Trophoblast cell (in vitro differentiated cells and primary cell): ENCODE measurements at places on chromosomes 1 and 21.

DNA sequence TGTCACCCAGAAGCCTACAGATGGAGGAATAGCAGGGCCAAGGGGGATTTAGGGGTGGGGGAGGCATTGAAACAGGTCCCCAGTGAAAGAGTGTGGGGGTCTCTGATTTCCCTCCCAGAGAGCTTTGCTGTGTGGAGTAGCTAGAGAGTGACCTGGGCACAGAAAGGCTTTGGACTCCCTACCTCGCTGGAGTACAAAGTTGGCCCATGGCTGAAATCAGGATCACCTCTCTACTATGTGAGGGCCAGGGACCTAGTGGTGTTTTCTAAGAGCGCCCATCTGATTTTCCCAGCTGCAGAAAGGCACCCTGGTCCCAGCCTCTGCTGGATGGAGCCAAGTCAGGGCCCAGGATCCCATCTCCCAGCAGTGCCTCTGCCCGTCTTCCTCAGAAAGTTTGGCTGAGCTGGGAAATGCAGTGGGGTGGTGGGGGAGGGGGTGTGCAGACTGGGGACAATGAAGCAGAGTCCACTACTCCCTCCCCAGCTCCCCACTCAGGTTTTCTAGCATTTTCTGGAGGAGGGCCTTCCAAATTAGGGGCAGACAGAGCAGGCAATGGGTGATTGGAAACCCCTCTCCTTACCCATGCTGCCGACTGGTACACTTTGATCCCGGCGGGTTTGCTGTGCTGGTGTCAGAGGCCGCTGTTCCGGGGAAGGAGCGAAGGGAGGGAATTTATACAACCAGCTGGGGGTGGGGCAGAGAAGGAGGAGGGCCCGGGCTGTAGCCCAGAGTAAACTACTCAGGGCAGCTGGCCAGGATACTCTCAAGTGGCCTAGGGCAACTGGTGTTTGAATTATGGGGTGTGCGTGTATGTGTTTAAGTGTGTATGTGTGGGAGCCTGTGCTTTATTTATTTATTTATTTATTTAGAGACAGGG lies at the start of gene SELENBP1:
Gene SELENBP1, minus strand, starts transcription at position 648 of the 877 bp plus-strand sequence. Its CDS starts 64 bp downstream, at position 584.
- no peak within 1 kb of the TSS for H3K27ac ChIP-seq
- DNase-seq = no peak
- no peak within 1 kb of the TSS for H3K4me3 ChIP-seq
- peaks cover 4% of the 10 kb centered on the region for H3K4me1 ChIP-seq

- H3K27ac ChIP-seq = no peak overlapping the region
- H3K4me1 ChIP-seq = peaks cover 4% of the 10 kb centered on the region
- DNase-seq = no peak
- H3K4me3 ChIP-seq = no peak overlapping the region
Observed at GRCh38 chr1:87428367-87428766, 99.7 kb downstream of the LMO4 start.

GRCh38 chr1:23304140-23304620 lies 39.9 kb downstream of the HNRNPR start:
- no peak overlapping the region for H3K27ac ChIP-seq
- DNase-seq = no peak
- H3K4me1 ChIP-seq = no peaks in the 10 kb centered on the region
- no peaks in the 10 kb centered on the region for H3K27me3 ChIP-seq

- peak overlapping the region; percentile 90 for H3K27ac ChIP-seq
- no peak overlapping the region for H3K4me3 ChIP-seq
- no peak for DNase-seq
- H3K4me1 ChIP-seq = no peaks in the 10 kb centered on the region
- H3K27me3 ChIP-seq = no peaks in the 10 kb centered on the region
Observed at GRCh38 chr1:76053021-76053420, 21.5 kb upstream of the ST6GALNAC3 start.

DNA sequence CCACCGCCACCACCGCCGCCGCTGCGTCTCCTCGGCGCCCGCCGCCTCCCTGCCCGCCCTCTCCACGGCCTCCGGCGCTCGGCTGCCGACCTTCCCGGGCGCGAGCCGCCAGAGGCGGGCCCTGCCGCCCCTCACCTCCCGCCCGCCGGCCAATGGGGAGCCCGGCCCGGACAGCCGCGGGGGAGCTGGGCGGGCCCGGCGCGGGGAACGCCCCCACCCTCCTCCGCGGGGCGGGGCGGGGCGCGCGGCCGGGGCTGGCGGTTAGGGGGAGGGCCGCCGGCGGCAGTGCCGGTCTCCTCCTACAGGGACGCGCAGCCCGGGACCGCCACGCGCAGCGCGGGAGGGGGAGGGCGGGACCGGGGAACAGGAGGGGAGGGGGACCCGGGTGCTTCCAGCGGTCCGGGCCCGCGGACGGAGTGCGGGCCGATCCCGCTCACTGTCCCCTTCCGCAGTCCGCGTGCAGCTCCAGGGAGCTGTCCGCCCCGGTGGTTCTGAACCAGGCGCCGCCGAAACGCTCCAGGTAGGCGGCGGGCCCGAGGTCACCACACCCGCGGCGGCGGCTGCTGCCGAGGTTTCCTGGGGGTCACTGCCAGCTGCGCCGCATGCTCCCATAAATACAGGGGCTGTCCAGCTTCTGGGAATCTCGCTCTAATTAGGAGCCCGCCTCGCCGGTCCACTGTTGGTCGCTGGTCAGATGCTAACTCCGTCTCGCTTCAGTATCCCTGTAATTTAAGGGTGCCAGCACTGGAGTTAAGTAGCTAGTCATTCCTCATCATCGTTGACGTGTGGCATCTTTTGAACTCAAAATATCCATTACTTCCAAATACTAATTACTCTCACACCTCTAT lies at the start of gene PGBD5:
Gene PGBD5, minus strand, starts transcription at position 87 of the 848 bp plus-strand sequence. CDS start 404 bp downstream, outside the sequence.
- H3K4me3 ChIP-seq = peak within 1 kb of the TSS; percentile 79
- no peaks in the 10 kb centered on the region for H3K36me3 ChIP-seq
- DNase-seq = peak; percentile 67
- H3K27me3 ChIP-seq = peaks cover 22% of the 10 kb centered on the region

DNA sequence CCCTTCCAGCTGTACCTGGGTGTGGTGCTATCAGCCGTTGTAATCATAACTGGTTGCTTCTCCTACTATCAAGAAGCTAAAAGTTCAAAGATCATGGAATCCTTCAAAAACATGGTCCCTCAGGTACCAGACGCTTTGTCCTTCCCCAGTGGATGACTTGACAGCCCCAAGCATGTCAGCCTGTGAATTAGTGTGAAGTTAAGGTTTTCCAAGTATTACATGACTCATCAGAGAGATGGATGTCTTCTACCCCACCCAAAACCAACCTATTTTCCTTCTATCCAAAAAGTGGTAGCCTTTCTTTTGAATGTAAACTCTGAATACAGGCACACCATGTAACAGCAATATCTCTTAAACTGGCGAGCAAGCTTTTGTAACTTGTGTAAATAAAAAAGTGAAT lies 15.1 kb downstream of the ATP1A1 start:
- peaks cover 53% of the 10 kb centered on the region for H3K36me3 ChIP-seq
- no peaks in the 10 kb centered on the region for H3K27me3 ChIP-seq
- no peak overlapping the region for H3K27ac ChIP-seq
- no peak overlapping the region for H3K4me3 ChIP-seq
- no peak for DNase-seq

GRCh38 chr1:176996456-176997090 lies 167.9 kb downstream of the ASTN1 start:
- no peaks in the 10 kb centered on the region for H3K27me3 ChIP-seq
- H3K4me3 ChIP-seq = no peak overlapping the region
- H3K27ac ChIP-seq = no peak overlapping the region
- H3K36me3 ChIP-seq = no peaks in the 10 kb centered on the region

- DNase-seq = peak; percentile 48
- H3K36me3 ChIP-seq = no peaks in the 10 kb centered on the region
- H3K27ac ChIP-seq = no peak overlapping the region
Observed at GRCh38 chr1:80542231-80542630, 1258.5 kb upstream of the ADGRL2 start.

- H3K36me3 ChIP-seq = no peaks in the 10 kb centered on the region
- H3K4me3 ChIP-seq = no peak overlapping the region
- H3K27ac ChIP-seq = no peak overlapping the region
- no peaks in the 10 kb centered on the region for H3K4me1 ChIP-seq
- no peak for DNase-seq
Observed at GRCh38 chr1:160610569-160611242, 31.4 kb upstream of the CD84 start.

GRCh38 chr21:14545906-14546480 lies at the start of gene SAMSN1:
Gene SAMSN1 (minus strand): TSS chr21:14546315. CDS start chr21:14546261, 54 bp downstream.
- no peaks in the 10 kb centered on the region for H3K27me3 ChIP-seq
- no peak within 1 kb of the TSS for H3K4me3 ChIP-seq
- H3K27ac ChIP-seq = no peak within 1 kb of the TSS
- H3K36me3 ChIP-seq = no peaks in the 10 kb centered on the region
- DNase-seq = peak; percentile 24

GRCh38 chr1:204416589-204417073 lies 5.0 kb upstream of the PPP1R15B start:
- H3K4me3 ChIP-seq = no peak overlapping the region
- H3K4me1 ChIP-seq = peaks cover 20% of the 10 kb centered on the region
- H3K27ac ChIP-seq = peak overlapping the region; percentile 89

- no peak for DNase-seq
- H3K4me1 ChIP-seq = peaks cover 3% of the 10 kb centered on the region
- no peak overlapping the region for H3K27ac ChIP-seq
- peaks cover 43% of the 10 kb centered on the region for H3K36me3 ChIP-seq
- H3K27me3 ChIP-seq = no peaks in the 10 kb centered on the region
Observed at GRCh38 chr1:225868631-225869330, 13.4 kb downstream of the TMEM63A start.

DNA sequence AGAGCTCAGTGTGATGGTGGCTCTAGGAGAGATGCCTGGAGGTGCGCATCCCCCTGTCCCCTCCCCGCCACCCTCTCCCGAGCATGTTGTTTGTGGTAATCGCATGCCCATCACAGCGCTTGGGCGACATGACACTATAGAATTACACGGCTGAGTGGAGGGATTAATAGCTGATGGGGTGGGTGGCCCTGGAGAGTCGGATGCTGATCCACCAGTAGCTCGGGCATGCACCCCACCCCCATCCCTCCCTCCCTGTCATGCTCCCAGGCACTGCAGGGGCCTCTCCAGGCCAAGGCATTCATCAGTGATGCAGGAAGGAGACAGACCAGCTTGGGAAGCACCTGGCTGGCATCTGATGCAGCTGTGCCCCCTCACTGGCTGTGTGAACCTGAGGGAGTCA lies 159.0 kb upstream of the IGSF21 start:
- DNase-seq = no peak
- no peaks in the 10 kb centered on the region for H3K27me3 ChIP-seq
- H3K36me3 ChIP-seq = no peaks in the 10 kb centered on the region

GRCh38 chr1:5918275-5918649 lies 74.0 kb downstream of the NPHP4 start:
- H3K4me1 ChIP-seq = no peaks in the 10 kb centered on the region
- H3K36me3 ChIP-seq = no peaks in the 10 kb centered on the region
- no peak overlapping the region for H3K4me3 ChIP-seq
- no peaks in the 10 kb centered on the region for H3K27me3 ChIP-seq
- H3K27ac ChIP-seq = no peak overlapping the region

DNA sequence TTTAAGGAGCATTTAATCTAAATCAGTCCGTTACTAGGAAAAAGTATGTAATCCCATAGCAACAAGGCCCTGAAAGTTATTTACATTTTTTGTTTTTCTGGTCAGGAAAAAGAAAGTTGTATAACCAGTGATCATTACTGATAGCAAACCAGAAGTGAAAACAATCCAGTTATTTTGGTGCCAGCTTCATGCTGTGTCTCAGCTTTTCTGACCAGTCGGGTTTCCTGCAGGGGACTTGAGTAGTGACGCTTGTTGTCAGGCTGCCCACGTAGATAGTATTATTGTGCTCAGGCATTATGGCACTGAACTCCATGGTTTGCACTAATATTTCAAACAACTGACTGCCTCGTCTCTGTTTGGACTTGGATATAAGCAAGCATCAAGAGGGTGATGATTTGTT lies 55.2 kb downstream of the SASS6 start:
- H3K4me3 ChIP-seq = no peak overlapping the region
- H3K4me1 ChIP-seq = no peaks in the 10 kb centered on the region
- H3K36me3 ChIP-seq = peaks cover 37% of the 10 kb centered on the region
- no peak for DNase-seq

DNA sequence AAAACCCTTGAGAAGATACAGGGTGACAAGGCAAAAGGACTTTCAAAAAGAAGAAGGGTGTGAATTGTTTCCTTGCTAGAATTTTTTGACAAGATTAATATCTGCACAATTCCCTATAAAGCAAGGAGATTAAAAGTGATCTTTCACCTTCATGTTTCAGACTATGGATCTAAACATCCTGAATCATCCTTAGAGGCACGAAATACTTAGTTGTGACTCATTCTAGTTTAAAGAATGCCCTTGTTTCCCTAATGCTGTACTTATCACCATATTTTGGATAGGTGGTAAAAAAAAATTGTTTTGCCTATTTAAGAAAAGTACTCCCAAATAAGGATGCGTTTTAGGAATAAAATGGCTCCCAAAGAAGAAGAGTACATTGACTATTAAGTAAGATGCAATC lies 415.1 kb downstream of the LRRIQ3 start:
- H3K36me3 ChIP-seq = no peaks in the 10 kb centered on the region
- no peak for DNase-seq
- no peak overlapping the region for H3K4me3 ChIP-seq
- no peaks in the 10 kb centered on the region for H3K4me1 ChIP-seq

- no peak for DNase-seq
- H3K4me3 ChIP-seq = no peak overlapping the region
- H3K36me3 ChIP-seq = no peaks in the 10 kb centered on the region
- H3K27ac ChIP-seq = no peak overlapping the region
- no peaks in the 10 kb centered on the region for H3K27me3 ChIP-seq
Observed at GRCh38 chr1:176141449-176141848, 65.6 kb downstream of the COP1 start.

GRCh38 chr1:183791319-183791718 lies 13.6 kb upstream of the RGL1 start:
- no peaks in the 10 kb centered on the region for H3K27me3 ChIP-seq
- no peaks in the 10 kb centered on the region for H3K36me3 ChIP-seq
- H3K4me3 ChIP-seq = no peak overlapping the region
- H3K4me1 ChIP-seq = no peaks in the 10 kb centered on the region
- no peak overlapping the region for H3K27ac ChIP-seq
- no peak for DNase-seq
